ENCODE measurements at places on chromosomes 3 and 15.

- no peak for DNase-seq
Observed at GRCh38 chr15:81942157-81942556, 103.7 kb downstream of the MEX3B start.

GRCh38 chr3:17420668-17421067, 321.8 kb downstream of the TBC1D5 start:
- DNase-seq: no peak

DNA sequence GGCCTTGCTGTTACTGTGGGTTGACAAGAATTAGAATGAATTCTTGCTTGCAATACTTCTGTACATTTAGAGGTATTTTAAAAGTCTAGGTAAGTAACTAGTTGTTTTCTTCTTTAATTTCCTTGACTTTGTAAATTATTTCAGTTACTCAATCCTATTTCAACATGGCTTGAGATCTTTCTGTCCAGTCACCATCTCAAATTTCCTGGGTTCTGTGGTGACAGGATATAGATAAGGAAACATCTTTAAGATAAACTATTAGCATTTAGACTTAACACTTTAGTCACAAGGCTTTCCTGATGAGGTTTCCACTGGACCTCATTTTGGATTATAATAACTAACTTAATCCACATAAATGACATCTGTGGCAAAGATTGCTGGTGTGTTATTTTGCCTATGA, 195.9 kb upstream of the DPH6 start:
- DNase-seq: no peak

DNA sequence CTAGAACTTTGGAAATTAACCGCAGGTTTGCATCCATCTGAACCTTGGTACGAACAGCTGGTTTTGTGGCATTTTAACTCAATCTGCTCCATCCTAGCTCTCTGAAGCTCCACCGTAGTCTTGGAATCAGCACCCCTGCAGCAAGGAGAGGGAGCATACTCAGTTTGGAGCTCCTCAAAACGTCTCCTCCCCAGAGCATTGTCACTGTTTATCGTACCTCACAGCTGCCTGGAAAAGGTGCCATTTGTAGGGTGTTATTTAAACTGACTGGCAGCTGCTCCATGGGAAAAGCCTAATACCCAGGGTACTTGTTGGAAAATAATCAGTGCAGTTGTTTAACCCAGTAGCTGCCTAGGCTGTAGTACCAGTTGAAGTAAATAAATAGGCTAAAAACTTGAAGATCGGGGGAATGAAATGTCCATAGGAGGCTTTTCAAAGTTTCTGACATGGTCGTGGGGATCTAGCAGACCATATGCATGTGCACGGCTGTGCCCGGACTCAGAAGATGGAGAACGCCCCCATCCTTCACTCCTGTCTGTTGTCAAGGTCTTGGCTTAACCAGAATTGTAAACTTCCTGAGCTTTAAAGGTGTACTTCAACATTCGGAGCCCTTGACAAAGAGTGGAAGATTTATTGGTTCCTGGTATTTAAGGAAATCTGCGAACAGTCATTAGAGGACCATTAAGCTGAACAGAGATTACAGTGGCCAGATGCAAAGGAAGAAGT, 43.9 kb downstream of the GHSR start:
- DNase-seq: no peak

DNA sequence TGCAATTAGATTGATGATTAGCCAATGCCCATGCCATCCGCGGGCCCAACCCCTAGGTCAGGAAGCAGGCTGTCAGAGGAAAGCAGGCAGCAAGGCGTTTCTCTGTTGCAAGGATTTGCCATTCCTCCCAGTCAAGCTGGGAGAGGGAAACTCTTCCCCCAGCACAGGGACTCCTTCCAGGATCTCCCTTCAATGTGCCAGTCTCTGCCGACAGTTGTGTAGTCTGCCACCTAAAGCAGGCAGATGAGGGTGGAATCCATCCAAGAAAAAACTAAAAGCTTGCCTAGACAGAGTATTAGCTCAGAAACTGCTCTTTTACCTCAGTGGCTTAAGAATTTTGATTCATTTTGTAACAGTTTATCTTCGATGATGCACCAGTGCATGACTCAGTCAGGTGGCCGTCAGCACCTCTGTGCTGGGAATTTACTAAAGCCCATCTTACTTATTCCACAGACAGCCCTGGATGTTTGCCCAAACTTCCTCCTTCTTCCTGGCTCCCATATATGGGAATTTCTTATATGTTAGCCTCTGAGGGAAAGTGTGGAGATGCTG, 501.5 kb upstream of the THBS1 start:
- no peak for DNase-seq

- no peak for DNase-seq
Observed at GRCh38 chr15:70060214-70060992, 37.3 kb downstream of the TLE3 start.

- DNase-seq: no peak
Observed at GRCh38 chr3:188233320-188233719, 79.4 kb downstream of the LPP start.

DNA sequence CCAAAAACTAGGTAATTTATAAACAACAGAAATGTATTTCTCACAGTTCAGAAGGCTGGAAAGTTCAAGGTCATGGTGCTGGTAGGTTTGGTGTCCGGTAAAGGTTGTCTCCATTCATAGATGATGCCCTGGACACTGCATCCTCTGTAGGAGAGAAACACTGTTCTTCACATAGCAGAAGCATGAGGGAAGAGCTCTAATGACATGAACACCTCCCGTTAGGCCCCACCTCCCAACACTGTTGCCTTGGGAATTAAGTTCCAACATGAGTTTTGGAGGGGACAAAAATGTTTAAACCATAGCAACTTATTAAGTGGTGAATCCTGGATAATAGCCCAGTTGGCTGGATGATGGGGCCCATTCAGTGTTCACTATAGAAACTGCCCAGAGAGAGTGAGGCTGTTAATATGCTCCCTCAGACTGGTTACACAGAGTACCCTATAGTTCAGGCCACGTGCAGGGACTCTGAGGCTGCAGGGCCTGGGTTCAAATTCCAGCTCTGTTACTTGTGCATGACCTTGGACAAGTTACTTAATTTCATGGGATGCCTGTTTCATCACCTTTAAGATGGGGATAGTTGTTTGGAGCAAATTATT, 37.0 kb downstream of the CCNL1 start:
- DNase-seq: no peak

DNA sequence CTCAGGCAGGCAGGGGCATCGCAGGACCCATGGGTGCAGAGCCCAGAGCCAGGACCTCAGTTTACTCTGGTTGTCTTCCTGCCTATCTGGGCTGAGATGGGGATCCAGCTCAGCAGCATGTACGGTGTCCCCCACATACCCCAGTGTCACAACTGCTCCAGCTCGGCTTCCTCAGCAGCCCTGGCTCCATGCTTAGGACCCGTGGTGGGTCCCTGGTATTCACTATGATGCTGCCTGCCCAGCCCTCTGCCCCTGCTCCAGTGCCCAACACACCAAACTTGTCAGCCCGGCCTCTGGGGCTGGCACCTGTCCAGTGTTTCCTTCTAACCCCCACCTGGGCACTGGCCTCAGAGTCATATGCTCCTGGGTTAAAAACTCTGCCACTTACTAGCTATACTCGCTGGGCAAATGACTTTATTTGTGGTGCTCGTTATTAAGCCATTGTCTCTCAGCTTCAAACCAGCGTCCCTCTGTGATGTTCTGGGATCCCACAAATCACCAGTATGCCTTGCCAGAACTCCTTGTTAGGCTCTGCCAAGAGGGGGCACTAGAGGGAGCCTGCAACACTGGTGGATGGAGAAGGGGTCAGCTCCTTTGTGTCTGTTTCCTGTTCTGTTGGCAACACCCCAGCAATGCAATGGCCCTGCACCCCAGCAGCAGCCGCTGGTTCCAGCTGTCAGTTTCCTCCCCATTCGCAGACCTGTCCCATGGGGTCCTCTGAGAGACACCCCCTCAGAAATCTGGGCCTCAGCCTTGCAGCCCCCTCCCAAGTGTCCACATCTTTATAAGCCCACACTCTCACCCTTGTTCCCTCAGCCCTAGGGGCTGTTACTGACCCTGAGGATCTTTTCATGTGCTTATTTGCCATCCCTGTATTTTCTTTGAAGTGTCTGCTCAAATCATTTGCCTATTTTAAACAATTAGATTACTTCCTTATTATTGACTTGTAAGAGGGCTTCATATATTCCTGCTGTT, 24.1 kb upstream of the MRPS22 start:
- DNase-seq: no peak

GRCh38 chr3:195838714-195839113, 27.0 kb upstream of the MUC4 start:
- DNase-seq: no peak

DNA sequence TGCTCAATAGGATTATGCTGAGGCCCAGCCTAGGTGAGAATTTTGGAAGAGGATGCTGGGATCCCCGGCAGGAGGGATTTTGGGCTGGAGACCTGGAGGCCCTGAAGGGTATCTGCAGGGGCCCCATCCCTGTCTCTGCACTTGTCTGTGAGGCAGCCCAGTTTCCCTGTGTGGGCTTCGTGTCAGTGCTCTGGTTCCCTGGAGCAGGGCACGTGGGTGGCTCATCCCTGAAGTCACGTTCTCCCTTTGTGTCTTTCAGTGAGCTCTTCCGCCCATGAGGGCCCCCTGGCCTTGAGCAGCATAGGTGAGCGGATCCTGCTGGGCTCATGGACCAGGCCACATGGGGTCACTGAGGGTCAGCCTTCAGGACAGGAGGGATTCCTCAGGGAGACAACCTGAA, 217.9 kb downstream of the SNRPN start:
- no peak for DNase-seq

- no peak for DNase-seq
Observed at GRCh38 chr3:100602506-100603444, 6.6 kb upstream of the ADGRG7 start.

DNA sequence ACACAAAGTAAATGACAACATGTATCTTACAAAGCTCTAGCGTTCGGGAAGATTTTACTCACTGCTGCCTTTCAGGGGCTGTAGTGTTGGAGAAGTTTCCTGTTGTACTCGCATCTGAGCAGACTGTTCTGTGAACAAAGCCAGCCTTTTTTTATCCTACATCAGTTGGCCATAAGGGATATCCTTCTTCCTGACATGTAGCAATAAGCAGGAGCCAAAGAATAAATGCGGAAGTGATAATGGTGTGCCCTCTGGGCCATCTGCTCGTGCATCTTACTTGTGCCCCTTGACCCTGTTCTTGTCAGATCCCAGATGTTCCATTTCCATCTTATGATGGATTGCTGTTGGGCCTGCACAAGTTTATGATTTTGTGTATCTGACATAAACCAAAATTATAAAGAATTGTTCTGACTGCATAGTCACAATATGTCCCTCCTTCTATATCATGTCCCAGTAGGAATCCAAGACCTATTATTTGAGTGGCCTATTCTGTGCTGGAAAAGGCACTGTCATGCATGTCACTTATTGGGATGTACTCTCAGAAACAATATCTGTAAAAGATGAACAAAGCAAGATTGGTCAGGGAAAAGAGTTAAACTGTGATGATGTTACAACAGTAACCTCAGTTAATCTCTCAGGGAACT, 631.3 kb downstream of the NSUN3 start:
- DNase-seq: no peak

- DNase-seq: no peak
Observed at GRCh38 chr15:65346856-65347598, 30.8 kb downstream of the IGDCC3 start.

GRCh38 chr15:37793851-37794250, 140.6 kb upstream of the TMCO5A start:
- DNase-seq: no peak

GRCh38 chr15:35330916-35331315, 215.0 kb downstream of the DPH6 start:
- no peak for DNase-seq

DNA sequence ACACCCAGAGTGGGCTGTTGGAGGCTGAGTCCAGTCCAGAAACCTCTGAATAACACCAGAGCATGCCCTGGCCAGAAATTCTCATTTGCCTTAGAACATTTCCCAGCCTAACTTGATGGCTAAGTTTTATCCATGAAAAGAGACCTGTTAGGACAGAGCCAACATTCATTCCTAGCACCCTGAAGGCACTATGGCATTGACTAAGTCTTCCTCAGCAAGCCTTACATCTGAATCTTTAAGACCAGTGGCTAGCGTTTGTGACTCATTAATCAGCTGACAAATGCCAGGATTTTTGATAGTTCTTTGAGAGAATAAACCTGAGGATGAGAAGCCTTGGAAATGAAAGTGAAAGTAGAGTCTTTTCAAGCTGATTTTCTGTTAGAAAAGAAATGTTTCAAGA, 1087.1 kb upstream of the ALCAM start:
- no peak for DNase-seq

DNA sequence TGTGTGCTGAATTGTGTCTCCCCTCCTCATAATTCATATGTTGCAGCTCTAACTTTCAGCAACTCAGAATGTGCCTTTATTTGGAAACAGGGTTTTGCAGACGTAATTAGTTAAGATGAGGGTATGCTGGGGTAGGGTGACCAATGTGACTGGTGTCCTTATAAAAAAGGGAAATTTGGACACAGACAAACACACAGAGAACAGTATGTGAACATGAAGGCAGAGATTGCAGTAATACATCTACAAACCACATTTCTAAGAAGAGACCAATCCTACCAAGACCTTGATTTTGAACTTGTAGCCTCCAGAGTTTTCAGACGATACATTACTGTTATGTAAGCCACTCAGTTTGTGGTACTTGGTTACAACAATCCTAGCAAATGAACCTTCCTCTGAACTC, 817.8 kb downstream of the TUSC7 start:
- no peak for DNase-seq

GRCh38 chr15:95459273-95459672, 871.2 kb upstream of the NR2F2 start:
- DNase-seq: no peak

DNA sequence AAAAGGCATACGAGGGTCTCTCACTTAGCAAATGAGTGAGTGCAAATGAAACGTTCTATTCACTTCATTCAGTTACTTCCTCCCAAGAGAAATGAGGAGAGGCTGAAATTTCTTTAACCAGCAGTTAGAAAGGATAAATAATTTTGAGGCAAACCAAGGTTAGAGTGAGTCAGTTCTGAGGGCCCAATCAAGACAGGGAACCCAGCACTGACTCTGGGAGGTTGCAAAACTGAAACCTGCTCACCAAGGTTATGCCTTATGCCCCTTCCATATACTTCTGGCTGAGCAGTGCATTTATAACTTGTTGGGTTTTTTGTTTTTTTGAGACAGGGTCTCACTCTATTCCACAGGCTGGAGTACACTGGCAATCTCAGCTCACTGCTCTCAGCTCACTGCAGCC, 4.5 kb upstream of the RPSA start:
- DNase-seq: no peak

GRCh38 chr15:59420108-59420507, 17.9 kb upstream of the FAM81A start:
- DNase-seq: no peak
